ENCODE measurements at places on chromosomes 7 and 10.

DNA sequence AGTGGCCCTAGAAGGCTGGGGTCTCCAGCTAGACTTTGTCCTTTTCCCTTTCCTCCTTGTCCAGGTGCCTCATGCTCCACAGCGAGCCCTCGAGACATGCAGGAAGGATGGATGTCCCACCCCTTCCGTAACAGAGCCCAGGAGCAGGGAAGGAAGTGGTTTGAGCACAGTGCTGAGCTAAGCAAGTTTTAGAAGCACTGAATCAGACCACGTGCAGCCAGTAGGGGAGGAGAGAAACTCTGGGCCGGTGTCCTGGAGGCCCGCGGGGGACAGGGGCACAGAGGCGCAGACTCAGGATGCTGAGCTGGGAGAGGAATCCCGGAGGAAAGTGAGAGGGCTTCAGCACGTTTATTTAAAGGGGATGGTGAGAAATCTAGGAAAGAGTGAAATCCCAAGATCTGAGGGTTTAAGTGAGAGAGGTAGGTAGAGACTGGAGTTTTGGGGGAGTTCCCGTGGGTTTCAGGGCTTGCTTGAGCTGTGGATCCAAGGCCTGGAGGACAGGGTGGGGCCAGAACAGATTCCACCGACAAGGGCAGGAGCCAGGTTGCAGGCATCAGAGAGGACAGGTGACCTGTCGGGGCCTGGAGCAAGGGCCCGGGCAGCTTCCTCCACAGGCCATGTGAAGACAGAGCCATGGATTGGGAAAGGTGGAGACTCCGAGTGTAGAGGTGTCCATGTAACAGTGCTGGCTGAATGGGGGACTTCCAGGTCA is 4.4 kb upstream of the IRF5 start:
- DNase-seq, result no peak

DNA sequence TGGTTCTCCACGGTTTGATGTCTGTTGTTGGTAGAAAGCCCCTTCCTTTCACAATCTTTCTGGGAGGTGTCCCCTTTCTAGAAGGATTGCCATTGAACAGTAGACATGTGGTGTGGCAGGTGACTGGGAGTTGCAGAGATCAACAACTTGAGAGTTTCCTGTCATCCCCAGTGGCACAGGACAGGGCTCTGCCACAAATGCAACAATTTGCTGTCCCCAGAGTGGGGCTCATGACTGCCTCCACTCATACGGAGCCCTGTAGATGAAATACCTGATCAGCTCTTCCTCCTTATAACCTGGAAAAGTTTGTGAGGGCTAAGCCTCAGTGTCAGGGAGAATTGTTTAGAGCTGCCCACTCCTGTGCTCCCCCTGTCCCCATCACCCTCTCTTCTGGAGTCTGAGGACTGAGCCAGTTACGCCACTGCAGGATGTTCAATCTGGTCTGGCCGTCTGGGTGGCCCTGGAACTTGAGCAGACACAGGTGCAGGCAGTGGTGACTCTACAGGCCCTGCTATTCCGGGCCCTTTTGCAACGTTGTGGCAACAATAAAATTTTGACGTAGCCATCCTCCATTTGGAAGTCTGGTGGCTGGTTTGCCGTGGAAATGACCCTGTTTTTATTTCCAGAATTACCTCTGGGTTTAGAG is 6.5 kb downstream of the DBNL start:
- no peak for DNase-seq

DNA sequence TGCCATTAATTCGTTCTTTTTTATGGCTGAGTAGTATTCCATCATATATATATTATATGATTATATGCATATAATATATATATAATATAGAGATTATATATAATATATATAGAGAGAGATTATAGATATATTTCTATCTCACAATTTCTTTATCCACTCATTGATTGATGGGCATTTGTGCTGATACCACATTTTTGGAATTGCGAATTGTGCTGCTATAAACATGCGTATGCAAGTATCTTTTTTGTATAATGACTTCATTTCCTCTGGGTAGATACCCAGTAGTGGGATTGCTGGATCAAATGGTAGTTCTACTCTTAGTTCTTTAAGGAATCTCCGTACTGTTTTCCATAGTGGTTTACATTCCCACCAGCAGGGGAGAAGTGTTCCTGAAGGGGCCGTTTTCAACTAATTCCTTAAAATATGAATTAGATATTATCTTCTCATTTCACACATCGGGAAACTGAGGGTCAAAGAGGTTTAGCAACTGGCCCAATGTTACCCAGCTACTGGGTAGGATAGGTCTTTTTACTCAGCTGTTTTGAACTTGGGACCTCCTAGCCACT is 16.5 kb downstream of the NFE2L3 start:
- DNase-seq, result no peak

DNA sequence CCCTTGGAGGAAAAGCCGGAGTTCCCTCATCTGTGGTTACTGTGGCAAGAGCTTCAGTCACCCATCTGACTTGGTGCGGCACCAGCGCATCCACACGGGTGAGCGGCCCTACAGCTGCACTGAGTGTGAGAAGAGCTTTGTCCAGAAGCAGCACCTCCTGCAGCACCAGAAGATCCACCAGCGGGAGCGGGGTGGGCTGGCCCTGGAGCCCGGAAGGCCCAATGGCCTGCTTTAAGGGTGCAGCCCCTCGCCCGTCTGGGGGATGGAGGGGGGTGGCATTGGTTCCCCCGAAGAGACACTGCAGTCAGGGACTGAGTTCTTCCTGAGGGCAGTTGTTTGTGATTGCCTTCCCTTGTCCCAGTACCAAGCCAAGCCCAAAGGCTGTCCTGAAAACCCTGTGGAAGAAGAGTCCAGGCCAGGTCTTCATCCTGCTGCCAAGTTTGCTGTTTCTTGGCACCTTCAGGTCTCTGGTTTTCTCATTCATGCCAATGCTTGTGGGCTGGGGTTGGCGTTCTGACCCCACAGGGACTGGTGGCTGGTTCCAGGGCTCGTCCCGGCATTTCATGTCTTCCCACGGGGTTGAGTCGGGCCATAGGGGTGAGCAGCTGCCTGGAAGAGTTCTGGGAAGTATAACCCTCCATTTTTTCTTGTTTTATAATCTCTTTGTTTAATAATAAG is 7.7 kb upstream of the ZNF783 start:
- DNase-seq, result no peak

DNA sequence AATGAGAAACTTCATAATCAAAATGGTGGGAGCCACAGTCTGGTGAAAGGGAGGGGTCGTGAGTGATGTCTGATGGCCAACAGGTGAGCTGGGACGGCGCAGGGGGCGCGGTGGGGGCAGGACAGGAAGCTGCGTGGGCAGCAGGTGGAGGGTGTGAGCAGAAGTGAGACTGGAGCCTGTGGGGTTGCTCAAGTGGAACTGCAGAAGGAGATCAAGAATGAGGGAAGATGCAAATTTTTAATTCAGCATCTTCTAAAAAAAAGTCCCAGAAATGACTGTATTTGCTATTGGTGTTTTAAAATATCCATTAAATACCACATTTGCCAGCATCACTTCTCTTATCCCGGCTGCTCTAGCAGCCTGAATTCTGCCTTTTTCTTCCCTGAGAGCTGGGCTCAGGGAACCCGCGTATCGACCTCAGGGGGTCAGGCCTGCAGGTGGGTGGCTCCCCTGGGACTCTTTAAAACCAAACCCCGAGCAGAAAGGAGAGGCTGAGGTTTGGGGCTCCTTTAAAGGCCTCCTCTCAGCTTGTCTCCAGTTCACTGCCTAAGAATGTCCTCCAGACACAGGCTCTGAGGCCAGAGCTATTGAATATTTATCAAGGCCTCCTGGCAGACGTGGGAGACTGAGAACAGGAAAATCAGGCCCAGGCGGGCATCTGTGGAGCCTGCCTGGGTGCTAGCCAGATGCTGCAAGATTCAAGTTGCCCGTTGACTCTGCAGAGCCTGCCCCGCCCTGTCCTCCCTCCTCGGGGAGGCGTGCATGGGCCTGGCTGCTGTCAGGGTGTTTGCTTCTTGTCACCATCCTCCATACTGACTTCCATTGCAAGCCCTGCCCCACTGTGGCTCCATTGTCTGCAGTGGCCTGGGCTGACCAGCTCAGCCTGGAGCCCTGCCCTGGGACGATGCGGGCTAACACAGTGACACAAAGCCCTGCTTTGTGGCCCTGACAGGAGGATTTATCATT is 53.9 kb downstream of the SYPL1 start:
- no peak for DNase-seq

DNA sequence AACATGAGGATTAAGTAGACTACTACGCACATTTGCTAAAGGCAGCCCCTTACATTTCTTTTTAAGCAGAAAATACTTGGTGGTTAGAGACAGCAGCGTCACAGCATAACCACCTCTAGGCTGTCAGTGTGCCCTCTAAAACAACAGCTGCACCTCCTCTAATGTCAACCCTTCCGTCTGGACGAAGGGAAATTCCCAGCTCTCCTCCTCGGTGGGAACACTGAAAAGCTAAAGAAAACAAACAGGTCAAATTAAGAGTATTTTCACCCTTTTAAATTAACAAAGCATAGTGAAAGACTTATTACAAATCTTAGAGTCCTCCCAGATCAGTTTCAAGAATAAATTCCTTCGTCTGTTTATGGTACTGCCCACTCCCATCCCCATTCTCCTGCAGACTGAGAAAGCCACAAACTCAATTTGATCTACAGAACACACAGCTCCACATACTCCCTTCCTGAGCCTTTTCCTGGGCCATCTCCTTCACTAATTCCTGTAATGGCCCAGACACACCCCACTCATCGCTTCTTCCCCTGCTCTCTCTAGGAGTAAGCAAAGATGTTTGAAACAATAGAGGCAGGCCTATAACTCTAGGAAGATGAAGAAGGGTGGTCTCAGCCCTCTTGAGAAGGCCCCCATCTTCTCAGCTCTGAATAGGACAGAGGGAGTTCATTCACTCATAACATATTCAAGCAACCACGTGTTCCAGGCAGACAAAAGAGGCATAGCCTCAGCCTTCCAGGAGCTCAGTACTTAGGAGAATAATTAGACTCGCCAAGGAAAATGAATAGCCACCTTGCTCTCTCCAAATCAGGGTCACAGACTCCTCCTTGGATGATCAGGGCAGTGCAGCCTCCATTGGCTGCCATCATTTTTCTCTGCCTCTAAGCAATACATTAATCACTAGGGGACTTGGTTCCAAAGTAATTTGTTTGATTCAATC is 47.5 kb upstream of the HNRNPH3 start:
- DNase-seq, result no peak

GRCh38 chr7:113550966-113551365 is 367.8 kb downstream of the PPP1R3A start:
- DNase-seq, result no peak

GRCh38 chr10:111081595-111081994 is 4.8 kb downstream of the ADRA2A start:
- DNase-seq, result no peak

DNA sequence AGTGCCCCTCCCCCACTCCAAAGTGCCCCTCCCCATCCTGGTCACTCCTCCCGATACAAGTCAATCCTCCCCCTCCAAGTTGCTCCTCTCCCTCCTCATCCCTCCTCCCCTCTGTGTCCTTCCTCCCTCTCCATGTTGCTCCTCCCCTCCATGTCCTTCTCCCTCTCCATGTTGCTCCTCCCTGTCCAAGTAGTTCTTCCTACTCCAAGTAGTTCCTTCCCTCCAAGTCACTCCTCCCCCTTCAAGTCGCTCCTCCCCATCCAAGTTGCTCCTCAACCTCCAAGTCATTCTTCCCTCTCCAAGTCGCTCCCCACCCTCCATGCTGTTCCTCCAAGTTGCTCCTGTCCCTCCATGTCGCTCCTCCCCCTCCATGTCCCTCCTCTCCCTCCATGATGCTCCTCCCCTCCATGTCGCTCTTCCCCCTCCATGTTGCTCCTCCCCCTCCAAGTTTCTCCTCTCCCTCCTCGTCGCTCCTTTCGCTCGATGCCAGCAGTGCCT is 8.6 kb upstream of the WBP1L start:
- no peak for DNase-seq

- DNase-seq, result no peak
Observed at GRCh38 chr10:35783305-35783838, 141.3 kb upstream of the FZD8 start.

GRCh38 chr7:102193806-102194205 is 92.9 kb upstream of the SH2B2 start:
- peak; percentile 20 for DNase-seq

DNA sequence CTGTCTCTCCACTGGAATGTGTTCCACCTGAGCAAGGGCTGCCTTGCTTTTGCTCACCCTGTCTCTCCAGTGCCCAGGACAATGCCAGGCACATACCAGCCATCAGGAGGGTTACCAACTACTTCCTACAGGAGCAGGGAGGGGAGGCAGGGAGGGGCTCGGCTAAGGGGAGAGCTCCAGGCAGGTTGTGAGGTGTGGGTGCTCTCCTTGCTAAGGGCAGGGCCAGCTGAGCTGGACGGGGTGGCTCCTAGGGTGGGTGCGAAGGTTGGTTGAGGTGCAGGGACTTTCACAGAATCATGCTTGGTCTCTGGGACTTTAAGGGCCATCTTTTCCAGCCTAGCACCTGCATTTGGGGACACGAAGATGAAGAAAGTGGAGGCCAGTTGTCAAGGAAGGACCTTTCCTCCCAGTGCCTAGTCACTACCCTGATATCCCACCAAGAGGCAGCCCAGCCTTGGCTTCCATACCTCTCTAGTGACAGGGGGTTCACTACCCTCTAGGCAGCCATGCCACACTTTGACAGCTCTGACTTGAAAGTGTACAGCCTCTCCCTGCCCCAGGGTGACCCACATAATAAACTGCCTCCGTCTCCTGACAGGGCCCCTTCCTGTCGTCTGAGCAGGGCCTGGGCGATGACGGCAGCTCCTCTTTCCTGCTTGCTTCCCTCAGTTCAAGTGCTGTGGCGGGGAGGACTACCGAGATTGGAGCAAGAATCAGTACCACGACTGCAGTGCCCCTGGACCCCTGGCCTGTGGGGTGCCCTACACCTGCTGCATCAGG is 46.5 kb downstream of the TSPAN15 start:
- no peak for DNase-seq

GRCh38 chr7:5596046-5596895 is 172.6 kb upstream of the TNRC18 start:
- DNase-seq, result peak; percentile 94

DNA sequence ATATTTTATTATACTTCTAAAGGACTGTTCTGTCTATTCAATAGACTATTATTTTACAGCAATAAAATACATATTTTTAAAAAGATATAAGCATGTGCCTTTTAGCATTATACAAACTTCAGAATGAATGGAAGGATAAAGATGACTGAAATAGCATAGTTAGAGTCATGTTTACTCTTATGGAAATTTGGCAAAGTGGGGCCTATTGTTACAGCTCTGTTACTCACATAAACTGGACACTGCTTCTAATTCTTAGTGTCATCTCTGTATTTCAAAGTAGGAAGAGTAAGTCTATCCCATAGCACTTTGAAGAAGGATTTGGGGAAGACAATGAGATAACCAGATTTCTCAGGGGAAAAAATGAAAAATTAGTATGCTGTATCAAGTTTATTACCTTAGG is 168.2 kb downstream of the SKAP2 start:
- DNase-seq, result no peak

DNA sequence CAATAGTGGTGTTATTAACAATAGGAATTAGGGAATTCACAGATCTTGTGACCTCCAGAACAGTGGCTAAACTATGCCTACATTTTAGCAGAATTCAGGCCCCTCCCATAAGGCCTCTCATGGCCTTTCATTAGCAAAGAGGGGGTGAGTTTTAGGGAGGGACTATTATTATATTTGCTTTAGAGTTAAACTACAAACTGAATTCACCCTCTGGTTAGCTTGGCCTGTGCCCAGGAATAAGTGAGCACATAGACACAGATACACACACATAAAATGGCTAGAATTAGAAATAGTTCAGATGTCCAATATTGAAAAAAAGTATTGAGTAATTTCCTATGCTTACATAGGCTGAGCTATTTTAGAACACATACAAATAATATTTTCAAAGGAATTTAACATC is 818.8 kb upstream of the COBL start:
- DNase-seq, result no peak

GRCh38 chr7:27890205-27890849 is 150.4 kb downstream of the TAX1BP1 start:
- DNase-seq, result no peak

- no peak for DNase-seq
Observed at GRCh38 chr10:80545258-80545881, 7.7 kb downstream of the SH2D4B start.
